Progenitor cell of endocrine pancreas (in vitro differentiated cells): ENCODE measurements at places on chromosomes 13 and 19. TPM values are rescaled to one million over a fixed set of nuclear protein-coding genes. Genes with fewer than 3 reads are reported as not detected.

DNA sequence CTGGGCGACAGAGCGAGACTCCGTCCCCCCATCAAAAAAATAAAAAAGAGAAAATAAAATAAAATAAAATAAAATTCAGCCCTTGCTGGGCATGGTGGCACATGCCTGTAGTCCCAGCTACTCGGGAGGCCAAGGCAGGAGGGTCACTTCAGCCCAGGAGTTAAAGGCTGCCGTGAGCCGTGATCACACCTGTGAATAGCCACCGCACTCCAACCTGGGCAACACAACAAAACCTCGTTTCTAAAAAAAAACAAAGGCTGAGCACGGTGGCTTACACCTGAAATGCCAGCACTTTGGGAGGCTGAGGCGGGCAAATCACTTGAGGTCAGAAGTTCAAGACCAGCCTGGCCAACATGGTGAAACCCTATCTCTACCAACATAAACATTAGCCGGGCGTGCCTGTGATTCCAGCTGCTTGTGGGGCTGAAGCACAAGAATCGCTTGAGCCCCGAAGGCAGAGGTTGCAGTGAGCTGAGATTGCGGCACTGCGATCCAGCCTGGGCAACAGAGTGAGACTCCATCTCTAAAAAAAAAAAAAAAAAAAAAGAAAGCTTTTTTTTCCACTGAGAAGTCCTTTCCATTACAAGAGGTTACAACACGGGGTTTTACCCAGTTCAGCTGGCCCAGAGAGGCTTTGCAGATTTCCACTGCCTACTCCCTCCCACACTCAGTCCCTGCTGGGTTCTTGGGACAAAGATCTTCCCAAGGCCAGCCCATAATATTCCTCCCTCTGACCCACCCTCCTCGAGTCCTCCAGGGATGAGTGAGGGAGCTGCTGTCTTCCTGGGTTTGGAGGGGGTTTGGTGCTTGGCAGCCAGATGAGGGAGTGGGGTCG is 6.4 kb downstream of the ANGPTL4 start:
- no peak for DNase-seq

DNA sequence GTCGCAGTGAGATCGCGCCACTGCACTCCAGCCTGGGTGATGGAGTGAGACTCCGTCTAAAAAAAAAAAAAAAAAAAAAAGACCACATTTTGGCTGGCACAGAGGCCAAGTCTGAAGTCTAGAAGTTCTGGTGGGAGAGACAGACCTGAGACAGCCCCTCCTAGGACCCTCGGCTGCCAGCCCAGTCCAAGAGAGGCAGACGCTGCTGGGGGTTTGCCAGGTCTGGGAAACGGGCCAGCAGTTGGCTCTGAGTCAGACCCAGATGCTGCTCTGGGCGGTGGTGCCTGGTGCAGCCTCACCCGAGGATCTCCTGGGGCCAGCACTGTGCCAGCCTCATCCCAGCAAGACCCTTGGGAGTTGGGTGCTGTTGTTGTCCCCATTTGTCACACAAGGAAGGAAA is 5.8 kb downstream of the FCHO1 start:
- no peak for DNase-seq

GRCh38 chr19:56987184-56987583 is 132.6 kb upstream of the USP29 start:
- DNase-seq: no peak

- DNase-seq: no peak
Observed at GRCh38 chr19:1151037-1151724, 22.9 kb downstream of the SBNO2 start.

DNA sequence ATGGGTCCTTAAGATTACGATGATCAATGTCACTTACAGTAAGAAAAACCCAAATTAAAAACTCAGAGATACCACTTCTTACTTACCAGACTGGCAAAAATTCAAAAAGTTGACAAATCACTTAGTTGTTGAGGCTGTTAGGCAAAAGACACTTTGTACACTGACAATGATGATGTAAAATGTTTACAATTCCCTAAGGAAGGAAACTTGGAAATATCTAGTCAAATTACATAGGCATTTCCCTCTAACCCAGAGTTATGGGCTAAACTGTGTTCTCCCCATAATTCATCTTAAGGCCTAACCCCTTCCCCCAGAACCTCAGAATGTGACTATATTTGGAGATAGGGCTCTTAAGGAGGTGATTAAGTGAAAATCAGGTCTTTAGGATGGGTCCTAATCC is 12.0 kb downstream of the TGDS start:
- DNase-seq: no peak

DNA sequence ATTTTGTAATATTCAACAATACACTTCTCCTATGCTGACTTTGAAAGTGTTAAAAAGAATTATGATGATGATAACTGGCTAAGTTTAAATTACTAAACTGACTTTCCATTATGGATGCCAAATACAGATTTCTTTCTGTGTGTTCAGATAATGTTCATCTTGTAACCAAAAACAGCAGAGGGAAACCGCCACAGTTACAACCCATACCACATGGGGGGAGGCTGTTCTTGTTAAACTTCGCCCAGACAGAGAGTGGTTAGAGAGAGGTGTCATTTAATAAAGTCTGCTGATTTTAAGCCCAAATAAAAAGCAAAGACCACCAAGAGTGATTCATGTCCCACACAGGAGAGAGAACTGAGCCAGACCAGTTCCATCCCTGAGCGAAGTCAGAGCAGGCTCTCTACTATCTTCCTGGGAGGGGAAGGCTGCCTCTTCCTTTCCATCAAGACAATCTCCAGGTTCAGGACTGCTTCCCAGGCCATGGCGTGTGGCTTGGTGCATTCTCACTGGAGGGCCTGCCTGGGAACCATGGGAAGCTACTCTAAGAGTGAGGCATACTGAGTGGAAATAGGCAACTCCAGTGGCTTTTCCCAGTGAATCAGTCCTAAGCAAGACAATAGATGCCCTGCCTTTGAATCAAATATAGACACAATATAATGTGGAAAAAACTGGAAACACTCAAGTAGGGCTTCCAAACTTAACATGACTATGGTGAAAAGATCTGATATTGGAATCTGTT is 18.2 kb downstream of the EFNB2 start:
- no peak for DNase-seq

DNA sequence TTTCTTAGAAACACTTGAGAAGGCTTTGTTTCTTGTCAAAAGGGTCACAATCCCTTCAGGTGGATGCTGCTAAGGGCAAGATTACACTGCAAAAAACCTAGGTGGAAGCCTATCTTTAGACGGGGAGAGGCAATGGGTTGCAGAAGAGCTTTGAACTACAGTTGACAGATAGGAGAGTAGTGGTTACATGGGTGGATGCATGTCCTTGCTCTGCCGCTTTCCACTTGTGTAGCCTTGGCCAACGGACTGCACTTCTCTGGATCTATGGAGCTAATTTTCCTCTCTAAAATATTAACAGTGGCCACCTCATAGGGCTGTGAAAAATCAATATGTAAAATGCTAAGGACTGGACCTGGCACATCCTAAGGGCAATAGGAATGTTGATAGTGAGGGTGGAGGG is 980 bp downstream of the BCKDHA start:
- no peak for DNase-seq

DNA sequence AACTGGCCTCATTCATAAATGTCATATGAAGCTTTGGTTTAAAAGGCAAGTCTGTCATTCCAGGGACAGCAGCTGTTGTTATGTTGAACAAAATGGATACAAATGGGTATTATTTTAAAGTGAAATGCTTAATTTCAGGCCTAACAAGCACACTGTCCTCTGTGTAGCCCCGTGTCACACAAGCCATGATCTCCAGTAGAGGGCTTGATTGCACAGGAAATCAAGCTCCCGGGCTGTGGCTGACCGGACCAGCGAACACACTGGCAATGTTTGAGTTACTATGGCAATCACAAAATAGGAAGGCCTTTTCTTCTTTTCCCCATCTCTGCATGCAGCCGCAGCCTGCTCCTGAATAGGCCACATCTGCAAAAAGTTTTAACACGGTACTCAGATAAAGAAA is 64.0 kb upstream of the GSX1 start:
- DNase-seq: no peak

DNA sequence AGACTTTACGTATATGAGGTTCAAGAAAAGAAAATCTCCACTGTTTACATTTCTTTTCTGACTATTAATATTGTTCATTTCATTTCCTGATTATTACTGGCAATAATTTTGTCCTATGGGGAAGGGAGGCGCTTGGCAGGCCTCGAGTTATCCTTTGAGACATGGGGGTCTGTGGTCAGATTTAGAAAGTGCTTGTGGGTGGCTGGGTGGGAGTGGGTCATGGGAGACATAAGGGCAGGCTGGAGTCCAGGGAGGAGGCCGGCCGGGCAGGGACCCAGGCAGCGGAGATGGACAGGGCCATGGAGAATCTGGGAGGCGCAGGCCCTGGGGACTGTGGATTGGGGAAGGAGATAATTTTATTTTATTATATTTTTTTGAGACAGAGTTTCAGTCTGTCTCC is 40.1 kb downstream of the LTBP4 start:
- no peak for DNase-seq

DNA sequence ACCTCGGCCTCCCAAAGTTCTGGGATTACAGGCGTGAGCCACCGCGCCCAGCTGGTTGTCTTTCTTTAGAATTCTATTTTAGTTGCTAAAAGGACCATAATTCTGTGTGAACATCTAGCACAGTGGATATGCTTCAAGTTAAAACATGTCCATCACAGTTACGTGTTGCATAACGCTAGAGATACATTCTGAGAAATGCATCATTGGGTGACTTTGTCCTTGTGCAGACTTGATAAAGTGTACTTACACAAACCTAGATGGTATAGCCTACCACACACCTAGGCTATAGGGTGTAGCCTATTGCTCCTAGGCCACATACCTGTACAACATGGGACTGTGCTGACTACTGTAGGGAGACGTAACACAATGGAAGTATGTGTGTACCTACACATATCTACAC is 35.4 kb downstream of the DOCK9 start:
- no peak for DNase-seq

GRCh38 chr13:114064450-114065140 is 67.8 kb downstream of the RASA3 start:
- no peak for DNase-seq

DNA sequence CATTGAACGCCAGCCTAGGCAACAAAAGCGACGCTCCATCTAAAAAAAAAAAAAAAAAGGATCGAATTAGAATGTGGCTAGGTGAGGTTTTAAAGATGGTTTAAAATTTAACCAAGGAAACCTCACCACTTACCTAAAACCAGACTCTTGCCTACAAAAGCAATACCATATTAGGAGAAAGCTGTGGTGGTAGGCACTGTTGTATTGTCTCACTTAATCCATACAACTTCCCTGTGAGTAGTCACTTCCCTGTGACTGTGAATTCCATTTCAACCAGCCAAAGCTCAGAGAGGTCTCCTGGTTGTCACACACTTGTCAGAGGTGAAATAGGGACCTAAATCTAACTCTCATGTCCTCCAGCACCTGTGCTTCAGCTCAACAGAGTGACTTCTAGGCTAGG is 15.4 kb downstream of the SHISA2 start:
- no peak for DNase-seq

DNA sequence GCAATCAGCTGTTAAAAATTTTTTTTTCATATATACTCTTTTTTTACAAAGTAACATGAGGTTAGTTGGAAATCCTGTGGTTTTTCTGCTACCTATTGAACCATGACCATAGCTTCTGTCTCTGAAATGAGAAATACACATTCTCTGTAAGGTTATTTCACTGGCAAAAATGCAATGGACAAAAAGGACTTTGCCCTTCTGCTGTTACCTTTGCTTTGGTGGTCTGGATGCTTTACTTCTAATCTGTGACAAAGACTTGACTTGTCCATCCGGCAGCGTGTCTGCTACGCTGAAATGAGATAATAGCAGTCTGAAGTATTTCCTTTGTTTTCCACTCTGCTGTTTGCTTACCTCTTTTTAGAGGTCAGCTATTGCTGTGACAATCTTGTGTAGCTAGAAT is 412.8 kb downstream of the SLITRK6 start:
- no peak for DNase-seq

GRCh38 chr13:51714663-51715168 is 89.2 kb downstream of the DHRS12 start:
- no peak for DNase-seq

DNA sequence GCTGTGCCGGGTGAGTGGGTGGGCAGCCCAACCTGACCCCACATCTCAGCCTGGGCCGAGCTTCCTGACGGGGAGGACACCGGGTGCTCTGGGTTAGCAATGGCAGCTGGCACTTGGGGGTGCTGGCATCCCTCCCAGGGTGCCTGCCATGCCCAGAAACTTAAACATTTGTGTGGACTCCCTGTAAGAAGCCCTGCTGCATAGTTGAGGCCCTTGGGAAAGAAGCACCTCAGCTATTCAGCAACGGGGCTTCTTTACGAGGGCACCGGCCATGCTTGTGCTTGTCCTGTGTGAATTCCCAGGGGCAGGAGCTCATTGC is 33.8 kb upstream of the MEDAG start:
- no peak for DNase-seq

Gene PSG6
- not detected in 2 replicates for total RNA-seq

- no peak for DNase-seq
Observed at GRCh38 chr13:87837946-87838345, 166.8 kb downstream of the SLITRK5 start.

GRCh38 chr19:937259-937694 is 11.4 kb downstream of the ARID3A start:
- no peak for DNase-seq

- DNase-seq: no peak
Observed at GRCh38 chr13:45396533-45397095, 21.6 kb downstream of the SLC25A30 start.

GRCh38 chr13:99258946-99259345 is 767 bp upstream of the GPR18 start:
- DNase-seq: no peak

Gene AMER2
- total RNA-seq: 0.05 and 0.07 TPM in 2 replicates

Gene PIAS4
- total RNA-seq: 55.3 and 56.3 TPM in 2 replicates

DNA sequence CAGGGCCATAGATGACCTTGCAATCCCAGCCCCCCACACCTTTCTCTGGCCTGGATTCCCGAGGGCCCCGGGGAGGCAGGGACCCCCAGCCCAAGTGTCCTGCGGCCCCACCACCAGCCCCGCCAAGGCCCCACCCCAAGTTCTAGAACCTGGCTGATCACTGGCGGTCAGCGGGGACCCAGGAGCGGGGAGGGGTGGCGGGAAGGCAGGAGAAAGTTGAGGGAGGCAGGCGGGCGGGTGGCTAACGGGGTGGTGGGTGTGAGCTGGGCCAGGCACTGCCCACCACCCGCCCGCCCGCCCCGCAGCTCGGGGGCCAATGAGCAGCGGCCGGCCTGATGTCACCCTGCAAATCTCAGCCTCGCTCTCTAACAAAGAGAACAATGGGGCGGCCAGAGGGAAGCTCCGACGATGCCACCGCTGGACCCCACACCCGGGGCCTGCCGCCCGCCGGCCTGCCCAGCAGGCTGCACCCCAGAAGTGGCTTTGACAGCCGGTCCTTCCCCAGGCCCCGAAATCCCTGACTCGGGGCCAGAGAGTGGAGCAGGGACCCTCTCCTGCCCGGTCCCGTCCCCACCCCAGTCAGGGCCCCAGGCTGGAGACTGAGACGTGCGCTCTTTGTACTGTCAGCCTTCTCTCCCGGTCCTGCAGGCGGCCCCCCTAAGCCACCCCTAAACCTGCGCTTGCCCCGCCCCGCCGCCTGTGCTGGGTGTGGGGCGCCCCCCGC is 1.6 kb downstream of the MEX3D start:
- DNase-seq: peak; percentile 59

Gene FAM83E
- total RNA-seq: 3.8 and 4.3 TPM in 2 replicates
